ENCODE measurements at places on chromosomes 13 and 19.

- DNase-seq = no peak
Measured at GRCh38 chr13:33081666-33082065, 65.4 kb downstream of the KL start.

GRCh38 chr13:30835442-30835841 lies 70.6 kb upstream of the MEDAG start:
- no peak for DNase-seq

DNA sequence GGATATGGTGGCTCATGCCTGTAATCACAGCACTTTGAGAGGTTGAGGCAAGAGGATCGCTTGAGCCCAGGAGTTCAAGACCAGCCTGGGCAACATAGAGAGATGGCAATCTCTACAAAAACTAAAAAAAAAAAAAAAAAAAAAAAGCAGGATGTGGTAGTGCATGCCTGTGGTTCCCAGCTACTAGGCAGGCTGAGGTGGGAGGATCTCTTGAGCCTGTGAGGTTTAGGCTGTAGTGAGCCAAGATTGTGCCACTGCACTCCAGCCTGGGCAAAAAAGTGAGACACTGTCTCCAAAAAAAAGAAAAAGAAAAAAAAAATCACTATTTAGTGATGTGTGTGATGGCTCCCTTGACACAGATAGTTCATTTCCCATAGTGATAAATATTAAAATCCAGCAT lies 365.0 kb upstream of the NBEA start:
- no peak for DNase-seq

DNA sequence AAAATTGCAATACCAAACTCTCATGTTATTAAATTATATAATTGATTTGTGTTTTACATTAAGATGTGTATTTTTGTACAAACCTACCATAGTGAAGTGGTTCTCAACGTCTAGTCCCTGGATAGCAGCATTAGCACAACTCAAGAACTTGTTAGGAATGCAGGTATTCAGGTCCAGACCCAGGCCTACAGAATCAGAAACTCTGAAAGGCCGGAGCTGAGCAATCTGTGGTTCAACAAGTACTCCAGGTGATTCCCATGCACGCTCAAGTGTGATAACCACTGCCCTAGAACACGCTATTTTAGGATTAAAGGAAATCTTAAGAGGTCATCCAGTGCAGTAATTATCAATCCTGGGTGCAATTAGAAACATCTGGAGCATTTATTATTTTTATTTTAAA lies 456.3 kb downstream of the IRS2 start:
- no peak for DNase-seq

All from brain (organoid and tissue), 16 donors.